ENCODE measurements at places on chromosomes 3 and 15. TPM values are rescaled to one million over a fixed set of nuclear protein-coding genes. Genes with fewer than 3 reads are reported as not detected.

DNA sequence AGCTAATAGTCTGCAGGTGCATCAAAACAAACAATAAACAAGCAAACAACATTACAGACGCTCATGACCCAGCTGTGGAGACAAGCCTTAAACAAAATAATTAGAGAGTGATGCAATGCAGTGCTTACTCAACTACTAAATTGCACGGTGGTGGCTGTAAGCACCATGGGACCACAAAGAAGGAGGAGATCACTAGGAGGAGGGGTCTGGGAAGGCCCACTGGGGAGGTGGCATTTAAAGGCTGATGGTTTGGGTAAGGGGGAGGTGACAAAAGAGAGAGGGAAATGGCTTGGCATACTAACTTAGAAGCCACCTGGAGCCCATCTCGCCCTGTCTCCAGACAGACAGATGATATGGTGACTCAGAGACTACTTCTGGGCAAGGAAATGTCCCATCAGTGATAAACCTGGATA is 516.7 kb downstream of the FOXP1 start:
- DNase-seq = no peak

DNA sequence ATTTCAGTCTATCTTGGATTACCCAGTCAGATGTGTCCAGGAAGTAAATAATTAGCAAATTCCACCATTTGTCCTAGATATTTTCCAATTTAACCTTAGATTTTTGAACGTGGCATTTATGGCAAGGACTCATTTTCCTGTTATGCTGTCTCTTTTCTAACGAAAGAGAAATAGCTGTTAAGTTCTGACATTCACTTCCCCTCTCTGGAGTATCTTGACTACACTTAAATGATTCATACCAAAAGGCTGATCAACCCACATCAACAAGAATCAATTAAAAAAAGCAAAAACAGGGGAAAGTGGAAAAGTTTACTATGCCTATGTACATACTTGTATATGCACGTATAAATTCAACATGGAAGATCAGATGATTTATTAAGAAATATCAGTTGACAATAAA is 149.9 kb downstream of the FRMD5 start:
- DNase-seq = no peak

Gene ISLR2
- not detected for total RNA-seq

GRCh38 chr3:172919297-172919683 is 168.8 kb downstream of the ECT2 start:
- no peak for DNase-seq

GRCh38 chr3:114974387-114974786 is 172.7 kb downstream of the ZBTB20 start:
- no peak for DNase-seq

Data from T-cell (primary cell).